Activated naive CD4-positive, alpha-beta T cell treated with anti-CD3 and anti-CD28 coated beads, Interleukin-2, amount 50 U/mL, for 16 hours (primary cell): ENCODE measurements at places on chromosomes 13 and 19.

DNA sequence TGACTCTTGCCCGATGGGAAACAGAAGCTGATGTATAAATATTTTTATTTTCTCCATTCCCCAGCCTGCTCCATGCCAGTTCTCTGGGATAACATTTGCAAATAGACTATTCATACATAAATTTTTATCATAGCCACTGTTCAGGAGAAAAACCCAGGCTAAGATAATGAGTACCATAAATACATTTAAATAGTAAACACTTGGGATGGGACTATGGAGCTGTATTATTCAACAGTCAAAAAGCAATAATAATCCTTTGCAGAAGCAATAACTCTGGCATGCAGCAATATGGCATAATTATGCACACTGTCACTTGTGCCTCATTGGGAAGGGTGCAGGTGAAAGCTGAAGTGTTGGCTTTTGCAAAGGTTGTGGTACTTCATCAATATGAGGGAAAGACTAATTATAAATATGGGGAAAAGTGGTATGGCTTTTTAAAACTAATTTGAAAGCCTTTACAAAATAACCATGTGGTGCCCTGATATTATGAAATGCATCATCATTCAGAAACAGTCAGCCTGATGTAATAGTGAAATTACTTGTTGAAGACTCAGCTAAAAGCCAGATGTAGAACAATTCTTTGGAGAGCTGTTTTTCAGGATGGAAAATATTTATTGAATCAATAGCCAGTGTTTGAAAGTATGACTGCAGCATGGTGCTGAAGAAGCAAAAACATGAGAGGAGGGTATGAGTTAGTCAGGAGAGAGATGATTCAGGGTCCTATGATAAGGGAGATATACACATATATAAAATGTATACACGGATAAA is 2476.7 kb downstream of the PCDH9 start:
- no peak for DNase-seq

GRCh38 chr13:28204690-28205443 is 66.5 kb downstream of the PAN3 start:
- peak; percentile 37 for DNase-seq

DNA sequence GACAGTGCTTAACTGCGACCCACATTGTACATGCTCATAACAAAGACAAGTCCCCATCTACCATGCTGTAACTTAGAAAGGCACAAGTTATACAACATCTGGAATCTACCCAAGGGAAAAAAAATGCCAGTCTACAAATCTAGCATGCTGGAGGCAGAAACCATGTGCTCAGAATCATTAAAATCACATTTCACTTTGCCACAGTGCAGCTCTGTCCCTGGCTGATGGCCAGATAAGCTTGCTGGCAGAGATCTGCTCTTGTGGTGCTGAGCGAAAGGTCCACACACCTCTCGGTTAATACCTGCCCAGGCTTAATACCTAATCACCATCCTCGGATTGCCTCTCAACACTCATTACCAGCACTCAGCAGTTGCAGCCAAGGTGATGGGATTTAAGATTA is 74.1 kb upstream of the UQCRFS1 start:
- DNase-seq = no peak

- no peak for DNase-seq
These were observed 81.3 kb downstream of the URI1 start for GRCh38 chr19:30023330-30023729.

DNA sequence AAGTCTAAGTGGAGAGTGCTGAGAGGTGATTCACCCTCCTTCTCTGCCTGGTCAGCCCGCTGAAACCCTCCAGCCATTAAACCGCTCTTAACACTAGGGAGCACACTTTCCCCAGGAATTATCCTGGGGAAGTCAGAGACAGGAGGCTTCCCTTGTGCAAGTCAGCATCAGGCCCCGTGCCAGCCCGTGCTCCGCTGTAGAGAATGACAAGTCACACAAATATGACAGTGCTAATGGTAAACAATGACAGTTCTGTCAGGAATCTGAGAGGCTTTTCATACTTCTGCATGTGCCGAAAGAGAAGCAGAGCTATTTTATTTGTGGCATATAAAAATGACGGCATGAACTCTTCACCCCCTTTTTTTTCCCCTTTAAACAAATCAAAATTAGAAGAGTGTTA is 816.9 kb upstream of the SLC10A2 start:
- no peak for DNase-seq

DNA sequence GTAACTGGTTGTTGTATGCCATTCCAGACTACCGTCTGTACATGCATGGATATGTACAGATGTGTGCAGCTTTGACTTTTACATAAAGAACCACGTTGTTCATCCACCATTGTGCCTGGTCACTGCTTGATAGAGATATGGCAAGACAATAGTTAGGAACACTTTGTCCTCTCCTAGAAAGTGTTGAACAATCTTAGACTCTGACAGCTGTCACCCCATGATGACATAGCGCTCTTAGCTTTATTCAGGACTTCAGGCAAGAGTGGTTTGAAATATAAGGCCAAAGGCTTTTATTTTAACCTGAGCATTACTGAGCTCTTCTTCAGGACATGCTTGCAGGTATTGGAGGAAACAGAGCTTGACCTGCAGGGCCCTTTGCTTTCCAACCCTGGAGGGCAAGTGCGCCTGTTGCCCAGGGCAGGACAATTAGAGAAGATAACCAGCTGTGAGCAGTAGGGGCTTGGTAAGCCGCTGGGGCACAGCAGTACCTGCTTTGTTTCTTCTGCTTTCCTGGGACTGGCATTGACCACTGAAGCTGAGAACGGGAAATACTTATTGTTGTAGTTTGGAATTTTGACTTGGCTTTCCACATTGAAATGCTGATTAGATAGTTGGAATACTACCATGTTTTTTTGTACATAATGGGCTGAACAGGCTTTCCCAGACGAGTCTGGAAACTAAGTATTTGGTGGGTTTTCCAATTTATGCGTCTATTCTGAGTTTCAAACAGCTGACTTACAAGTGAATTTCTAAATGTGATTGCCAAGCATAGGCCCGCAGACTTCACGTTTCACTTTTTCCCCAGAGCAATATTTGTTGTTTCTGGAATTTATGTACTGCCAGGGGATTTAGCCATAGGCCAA is 51.1 kb downstream of the GARRE1 start:
- no peak for DNase-seq

DNA sequence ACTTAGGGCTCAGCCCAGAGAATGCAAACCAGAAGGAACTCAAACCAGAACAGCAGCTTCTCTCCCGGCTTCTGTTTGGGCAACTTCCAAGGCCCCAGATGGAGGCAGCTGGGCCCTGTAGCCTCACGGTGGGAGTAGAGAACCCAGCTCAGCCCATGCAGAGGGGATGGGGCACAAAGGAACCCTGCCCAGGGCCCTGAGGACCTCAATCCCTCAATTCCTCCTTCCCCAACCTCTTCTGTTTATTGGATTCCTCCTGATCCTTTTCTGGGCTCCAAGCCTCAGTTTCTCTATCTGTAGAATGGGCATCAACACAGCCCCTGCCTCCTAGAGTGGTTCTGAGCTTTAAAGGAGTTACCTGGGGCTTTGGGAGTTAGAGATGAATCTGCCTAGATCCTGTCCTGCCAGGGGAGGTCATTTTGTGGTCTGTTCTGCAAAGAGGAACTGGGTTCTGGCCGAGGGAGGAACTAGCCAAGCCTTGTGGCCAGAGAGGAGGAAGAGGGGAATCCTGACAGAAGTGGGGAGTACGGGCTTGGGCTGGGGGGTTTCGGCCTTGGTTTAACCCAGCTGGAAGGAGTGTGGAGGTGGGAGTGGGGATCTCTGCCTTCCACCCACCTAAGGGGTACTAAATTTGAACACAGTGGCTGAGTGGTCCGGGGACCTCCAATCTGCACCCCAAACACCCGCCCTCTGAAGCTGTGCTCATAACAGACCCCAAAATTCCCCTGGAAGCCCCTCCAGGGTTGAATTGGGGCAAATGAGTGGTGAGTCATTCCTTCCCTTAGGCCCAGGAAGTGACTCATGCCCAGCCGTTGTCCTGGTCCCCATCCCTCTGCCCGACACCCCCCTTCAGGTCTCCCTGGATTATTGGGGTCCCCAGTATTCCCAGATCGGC is 2.7 kb downstream of the ADGRE5 start:
- peak; percentile 45 for DNase-seq

- no peak for DNase-seq
These were observed 4.7 kb upstream of the MVB12A start for GRCh38 chr19:17415121-17415520.

DNA sequence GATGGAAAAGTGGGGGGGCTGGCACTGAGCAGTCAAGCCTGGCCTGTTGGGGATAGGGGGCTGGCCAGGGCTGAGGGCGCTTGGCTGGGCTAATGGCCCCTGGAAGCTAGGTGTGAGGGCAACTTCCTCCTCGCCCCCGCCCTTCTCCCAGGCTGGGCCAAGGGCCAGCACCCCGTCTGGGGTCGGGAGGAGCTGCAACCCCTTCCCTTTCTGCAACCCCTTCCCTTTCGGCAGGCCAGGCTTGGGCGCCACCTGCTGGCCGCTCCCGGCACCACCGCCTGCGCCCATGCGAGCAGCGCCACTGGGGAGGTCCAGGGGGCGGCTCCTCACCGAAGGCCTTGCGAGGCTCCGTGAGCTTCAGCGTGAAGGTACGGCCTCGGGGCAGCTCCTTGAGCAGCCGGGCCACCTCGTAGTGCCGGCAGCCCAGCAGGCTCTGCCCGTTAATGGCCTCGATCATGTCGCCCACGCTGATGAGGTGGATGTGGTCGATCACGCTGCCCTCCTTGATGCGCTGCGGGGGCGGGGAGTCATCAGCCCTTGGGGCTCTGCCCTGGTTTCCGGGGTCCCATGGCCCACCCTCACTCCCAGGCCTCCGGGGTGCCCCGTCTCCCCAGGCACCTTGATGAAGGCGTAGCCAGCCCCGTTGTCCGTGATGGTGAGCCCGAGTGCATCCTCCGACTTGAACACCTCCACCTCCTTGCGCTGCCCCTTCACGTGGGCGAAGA is 5.0 kb upstream of the PTGER1 start:
- peak; percentile 73 for DNase-seq

- DNase-seq = no peak
These were observed 32.9 kb upstream of the POU2F2 start for GRCh38 chr19:42165146-42165545.

DNA sequence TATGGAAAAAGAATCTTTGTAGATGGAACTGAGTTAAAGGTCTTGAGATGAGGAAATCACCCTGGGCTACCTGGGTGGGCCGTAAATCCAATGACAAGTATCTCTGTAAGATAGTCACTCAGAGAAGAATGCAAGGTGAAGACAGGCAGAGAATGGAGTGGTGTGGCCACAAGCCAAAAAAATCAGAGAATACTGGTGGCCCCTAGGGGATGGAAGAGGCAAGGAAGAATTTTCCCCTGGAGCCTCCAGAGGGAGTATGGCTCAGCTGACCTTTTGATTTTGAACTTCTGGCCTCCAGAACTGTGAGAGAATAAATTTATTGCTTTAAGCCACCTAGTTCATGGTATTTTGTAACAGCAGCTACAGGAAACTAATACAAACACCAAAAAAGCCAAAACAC is 32.7 kb upstream of the CSNK1A1L start:
- no peak for DNase-seq

DNA sequence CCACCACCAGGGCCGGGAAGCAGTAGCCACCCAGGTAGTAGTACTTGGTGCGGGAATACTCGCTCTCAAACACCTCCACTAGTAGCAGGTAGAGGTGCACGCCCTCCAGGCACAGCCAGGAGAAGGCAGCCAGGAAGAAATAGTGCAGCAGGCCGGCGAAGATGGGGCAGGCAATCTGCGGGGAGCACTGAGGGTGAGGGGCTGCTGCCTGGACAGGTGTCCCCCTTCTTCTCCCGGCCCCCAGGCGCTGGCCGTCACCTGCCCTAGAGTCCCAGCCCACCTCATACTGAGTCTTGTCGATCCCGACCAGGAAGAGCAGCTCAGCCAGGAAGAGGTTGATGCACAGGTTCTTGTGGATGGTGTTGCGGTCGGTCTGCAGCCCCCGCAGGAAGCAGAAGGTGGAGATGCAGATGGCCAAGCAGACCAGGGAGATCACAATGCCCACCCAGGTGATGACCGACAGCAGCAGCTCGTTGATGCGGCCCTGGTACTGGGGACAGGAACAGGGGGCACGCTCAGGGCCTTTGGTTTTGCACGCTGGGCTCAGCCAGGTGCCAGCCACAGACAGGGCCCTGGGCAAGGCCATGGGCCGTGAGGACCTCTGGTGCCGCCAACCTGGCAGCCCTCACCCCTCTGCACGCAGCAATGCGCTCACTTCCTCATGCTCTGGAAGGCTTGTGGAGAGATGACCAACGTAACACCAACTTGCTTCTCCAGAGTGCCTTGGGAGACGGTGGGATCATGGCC is 20.8 kb upstream of the ASF1B start:
- DNase-seq = no peak

DNA sequence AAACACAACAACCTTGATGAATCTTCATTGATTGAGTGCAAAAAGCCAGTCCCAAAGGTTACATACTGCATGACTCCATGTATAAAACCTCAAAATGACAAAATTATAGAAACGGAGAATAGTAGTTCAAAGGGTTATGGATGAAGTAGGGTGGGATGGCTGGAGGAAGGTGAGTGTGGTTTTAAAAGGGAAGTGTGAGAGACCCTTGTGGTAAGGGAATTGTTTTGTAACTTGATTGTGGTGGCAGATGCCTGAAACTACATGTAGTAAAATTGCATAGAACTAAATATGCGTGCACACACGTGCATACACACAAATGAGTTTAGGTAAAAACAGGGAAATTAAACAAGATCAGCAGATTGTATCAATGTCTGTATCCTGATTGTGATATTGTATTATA is 340.7 kb downstream of the MTUS2 start:
- no peak for DNase-seq

DNA sequence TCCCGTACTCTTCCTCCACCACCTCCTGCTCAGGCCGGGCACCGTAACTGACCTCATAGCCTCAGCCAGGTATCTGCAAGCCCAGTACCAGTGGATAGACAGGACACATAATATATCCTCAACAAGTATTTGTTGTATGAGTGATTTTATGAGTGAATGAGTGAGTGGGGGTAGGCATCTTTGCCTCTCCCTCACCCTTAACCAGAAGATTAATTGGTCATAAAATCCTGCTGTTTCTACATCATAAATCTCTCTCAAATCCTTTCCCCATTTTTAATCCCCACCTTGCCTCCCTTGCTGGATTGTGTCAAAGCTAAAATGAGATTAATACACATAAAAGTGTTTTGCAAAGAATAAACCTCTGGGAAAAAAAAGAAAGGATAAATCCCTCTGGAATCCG is 44.4 kb upstream of the HMGB1 start:
- DNase-seq = no peak

DNA sequence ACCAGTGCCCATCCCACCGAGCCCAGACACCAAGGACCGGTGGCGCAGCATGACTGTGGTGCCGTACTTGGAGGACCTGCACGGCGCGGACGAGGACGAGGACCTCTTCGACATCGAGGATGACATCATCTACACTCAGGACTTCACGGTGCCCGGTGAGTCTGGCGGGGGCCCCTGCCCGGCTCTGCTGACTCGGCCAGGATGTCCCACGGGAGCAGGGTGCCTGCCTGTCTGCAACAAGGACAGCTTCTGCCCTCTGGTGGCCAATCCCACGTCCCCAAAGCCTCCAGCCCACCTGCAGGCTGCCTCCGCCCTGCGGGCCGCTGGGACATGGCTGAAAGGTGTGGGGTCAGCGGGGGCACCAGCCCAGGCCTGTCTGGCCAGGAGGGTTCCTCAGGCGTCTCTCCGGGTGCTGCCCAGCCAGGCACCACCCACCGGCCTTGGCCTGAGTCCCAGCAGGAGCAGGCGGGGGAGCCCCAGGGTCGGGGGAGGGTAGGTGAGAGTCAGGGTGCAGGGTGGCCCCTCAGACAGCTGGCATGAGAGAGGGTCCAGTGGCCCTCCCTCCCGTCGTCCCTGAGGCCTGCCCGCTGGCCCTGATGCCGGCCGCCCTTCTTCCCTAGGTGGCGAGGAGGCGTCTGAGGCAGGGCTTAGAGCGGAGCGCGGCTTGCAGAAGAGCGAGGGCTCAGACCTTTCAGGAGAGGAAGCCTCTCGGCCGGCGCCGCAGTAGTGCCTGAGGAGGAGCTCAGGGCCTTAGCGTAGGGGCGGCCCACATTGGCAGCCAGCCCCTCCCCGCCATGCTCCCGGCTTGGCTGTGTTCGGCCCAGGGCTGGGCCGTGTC is 14.6 kb downstream of the CBARP start:
- DNase-seq = no peak
